CD4-positive, alpha-beta T cell (primary cell): ENCODE measurements at places on chromosomes 3 and 15.

GRCh38 chr15:56988219-56988618 is 69.8 kb downstream of the TCF12 start:
- no peak for DNase-seq

GRCh38 chr3:196440696-196441095 is 8.5 kb upstream of the UBXN7 start:
- no peak for DNase-seq

GRCh38 chr3:111720681-111721380 is 125.7 kb upstream of the ZBED2 start:
- DNase-seq = no peak

GRCh38 chr3:147008886-147009285 is 397.5 kb downstream of the ZIC4 start:
- DNase-seq = no peak

- DNase-seq = no peak
Measured at GRCh38 chr15:76208084-76208785, 103.0 kb downstream of the ETFA start.

DNA sequence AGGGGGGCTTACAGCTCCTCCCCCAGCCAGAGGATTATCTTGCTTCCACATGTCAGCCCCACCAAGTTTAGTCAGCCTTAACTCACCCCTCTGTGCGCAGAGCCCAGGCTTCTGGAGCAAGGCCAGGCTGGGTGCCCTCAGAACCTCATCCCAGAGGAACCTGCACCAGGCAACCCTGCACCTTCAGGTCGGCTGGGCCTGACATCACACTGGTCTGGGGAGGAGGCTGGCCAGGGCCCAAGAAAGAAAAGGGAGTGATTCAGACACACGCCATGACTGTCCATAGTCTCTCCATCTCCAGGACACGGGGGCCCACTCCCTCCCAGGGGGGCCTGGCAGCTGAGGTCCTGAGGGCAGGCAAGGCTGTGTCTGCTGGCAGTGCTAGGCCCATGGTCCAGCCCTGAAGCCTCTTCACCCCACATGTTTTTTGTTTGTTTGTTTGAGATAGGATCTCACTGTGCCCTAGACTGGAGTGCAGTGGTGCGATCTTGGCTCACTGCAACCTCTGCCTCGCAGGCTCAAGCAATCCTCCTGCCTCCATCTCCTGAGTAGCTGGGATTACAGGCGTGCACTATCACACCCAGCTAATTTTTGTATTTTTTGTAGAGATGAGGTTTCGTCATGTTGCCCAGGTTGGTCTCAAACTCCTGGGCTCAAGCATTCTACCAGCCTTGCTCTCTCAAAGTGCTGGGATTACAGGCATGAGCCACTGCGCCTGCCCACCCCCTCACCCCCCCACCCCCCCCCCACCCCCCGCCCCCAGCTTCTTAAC is 11.1 kb downstream of the TNK2 start:
- no peak for DNase-seq

DNA sequence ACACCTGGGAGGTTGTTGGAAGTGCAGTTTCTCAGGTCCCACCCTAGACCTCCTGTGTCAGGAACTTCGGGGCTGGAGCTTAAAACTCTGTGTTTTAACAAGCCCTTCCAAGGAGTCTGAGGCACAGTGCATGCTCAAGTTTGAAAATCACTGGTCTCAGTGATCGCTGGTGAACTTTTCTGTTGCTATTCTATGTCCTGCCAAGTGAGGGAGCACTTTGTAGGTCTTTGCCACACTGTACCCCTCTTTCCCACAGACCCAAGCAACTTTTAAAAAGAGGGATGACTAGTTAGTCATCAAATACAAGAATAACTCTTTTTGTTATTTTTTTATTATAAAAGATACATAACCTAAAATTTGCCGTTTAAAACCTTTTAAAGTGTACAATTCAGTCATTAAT is 133.7 kb downstream of the AGBL1 start:
- no peak for DNase-seq

GRCh38 chr3:13480340-13481318 is 523 bp downstream of the HDAC11 start:
- peak; percentile 79 for DNase-seq
